ENCODE measurements at places on chromosomes 6 and 20.
A peak's percentile ranks its signal among the peaks of the same experiment; 100 is the strongest.

GRCh38 chr20:43963872-43964791 lies 49.5 kb downstream of the TOX2 start:
- DNase-seq, result peak; percentile 42

- no peak for DNase-seq
These were observed 6.1 kb downstream of the UQCC2 start for GRCh38 chr6:33705268-33705885.

GRCh38 chr20:48335308-48336050 lies 492.3 kb downstream of the PREX1 start:
- DNase-seq, result no peak

GRCh38 chr6:159979136-159979874 lies 10.4 kb downstream of the IGF2R start:
- peak; percentile 74 for DNase-seq

- DNase-seq, result no peak
These were observed 699 bp downstream of the PTPRT start for GRCh38 chr20:43188861-43189553.

DNA sequence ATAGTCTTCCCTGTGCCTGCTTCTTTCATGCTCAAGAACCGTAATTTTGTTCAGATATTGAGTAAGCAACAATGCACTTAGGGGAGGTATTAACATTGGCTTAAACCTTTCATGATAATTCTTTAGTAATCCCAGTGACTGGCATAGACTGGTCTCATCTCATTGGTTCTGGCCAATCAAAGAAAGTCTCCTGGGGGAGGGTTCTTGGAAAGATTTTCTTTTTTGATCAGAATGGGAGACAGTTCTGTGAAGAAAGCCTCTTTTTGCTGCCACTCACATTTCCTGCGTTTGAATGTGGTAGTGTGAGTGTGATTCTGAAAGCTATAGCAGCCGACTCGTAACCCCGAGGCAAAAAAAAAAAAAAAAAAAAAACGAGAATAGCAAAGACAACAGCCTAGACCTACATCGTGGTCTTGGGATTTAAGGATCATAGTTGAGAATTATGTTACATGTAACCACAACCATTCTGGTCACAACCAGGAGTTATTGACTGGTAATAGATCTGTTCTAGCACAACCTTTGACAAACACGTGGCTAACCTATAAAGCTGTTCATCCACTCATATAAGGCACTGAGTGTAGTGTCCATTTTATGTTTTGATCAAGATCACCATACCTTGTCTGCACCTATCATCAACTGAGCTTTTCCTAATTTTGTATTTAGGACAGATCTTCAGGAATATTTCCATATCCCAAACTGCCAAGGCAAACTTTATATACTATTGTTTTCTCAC lies 15.1 kb upstream of the TMEM217 start:
- no peak for DNase-seq

DNA sequence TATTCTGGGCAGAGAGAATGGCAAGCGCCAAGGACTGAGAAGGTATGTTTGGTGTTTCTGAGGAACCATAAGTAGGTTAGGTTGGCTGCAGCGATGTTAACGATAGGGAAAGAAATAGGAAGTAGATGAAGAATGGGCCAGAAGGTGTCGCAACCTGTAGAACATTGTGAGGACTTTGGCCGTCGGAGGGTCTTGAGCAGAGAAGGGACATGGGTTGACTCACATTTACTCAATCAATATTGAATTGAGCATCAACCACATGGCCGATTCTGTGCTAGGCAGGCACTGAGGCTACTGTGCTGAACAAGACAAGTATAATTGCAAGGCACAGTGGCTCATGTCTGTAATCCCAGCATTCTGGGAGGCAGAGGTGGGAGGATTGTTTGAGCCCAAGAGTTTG lies 26.8 kb upstream of the RPN2 start:
- DNase-seq, result no peak

DNA sequence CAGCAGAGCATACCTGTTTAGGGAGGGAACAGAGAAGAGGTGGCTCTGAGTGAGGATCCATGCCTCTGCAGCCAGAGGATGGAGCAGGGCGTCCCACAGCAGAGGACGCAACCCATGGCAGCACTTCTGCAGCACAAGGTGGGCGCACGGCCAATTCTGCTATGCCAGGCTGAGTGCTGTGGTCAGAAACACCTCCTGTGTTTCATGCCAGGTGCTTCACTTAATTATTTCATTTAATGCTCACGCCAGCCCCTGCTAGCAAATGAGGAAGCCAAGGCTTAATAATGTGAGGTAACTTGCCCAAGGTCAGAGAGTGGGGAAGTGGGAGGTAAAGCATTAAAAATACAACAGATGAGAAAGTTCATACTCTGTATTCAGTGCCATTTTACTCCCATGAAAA lies 68.5 kb upstream of the PTGIS start:
- DNase-seq, result no peak

GRCh38 chr20:63124782-63125580 lies 91.0 kb downstream of the YTHDF1 start:
- no peak for DNase-seq

DNA sequence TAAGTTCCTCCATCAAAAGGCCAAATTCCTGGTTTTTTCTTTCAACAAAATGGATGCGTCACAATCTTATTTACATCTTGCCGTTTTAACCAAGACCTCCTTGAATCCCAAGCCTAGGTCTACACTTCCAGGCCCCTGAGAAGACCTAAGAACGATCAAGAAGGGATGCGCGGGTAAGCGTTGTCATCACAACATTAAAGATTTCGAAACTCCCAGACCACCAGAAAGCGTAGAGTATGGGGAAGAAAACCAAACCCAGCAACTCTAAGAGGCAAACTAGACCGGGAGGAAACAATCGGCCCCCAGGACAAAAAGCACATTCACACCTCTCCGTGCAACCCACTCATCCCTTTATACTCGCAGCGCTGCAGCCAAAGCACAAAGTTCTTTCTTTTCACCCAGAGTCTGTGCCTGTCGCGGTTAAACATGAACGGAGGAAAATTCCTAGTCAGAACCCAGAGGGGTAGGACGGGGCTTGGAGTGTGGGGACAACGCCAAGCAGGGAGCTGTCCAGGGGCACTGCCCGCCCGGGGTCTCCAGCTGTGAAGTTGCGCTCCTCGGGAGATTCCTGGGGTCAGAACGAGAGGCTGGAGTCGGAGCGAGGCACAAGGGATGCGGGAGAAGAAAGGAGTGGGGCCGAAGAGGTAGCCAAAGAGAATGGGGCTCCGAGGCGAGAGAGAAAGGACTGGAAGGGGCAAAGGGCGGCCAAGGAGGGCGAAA lies 725 bp downstream of the OSER1 start:
- no peak for DNase-seq

- peak; percentile 67 for DNase-seq
These were observed 45.3 kb upstream of the PRELID3B start for GRCh38 chr20:59087829-59088433.

DNA sequence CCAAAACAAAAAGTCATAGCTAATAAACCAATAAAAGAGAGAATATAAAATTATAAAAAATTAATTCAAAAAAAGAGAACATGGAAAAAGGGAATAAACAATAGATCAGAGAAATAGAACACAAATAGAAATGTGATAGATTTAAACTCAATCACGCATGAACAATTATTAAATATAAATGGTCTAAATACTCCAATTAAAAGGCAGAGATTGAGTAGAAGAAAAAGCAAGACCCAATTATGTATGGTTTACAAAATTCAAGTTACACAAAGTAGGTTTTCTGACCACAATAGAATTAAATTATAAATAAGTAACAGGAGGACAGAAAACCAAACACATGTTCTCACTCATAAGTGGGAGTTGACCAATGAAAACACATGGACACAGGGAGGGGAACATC lies 36.4 kb upstream of the MAN1A1 start:
- no peak for DNase-seq

DNA sequence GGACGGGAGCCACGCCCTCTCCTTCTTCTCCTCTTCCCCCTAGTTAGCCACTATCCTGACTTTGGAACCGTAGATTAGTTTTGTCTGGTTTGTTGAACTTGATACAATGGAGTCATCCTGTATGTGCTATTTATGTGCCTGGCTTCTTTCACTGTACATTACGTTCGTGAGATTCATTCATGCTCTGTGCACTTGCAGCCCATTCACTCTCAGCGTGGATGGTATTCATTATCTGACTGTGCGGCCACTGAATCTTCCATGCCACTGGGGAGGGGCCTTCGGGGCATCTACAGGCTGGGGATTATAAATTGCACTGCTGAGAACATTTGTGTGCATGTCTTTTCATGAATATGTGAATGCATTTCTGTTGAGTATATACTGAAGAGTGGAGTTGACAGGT lies 262.5 kb downstream of the CDH26 start:
- no peak for DNase-seq

DNA sequence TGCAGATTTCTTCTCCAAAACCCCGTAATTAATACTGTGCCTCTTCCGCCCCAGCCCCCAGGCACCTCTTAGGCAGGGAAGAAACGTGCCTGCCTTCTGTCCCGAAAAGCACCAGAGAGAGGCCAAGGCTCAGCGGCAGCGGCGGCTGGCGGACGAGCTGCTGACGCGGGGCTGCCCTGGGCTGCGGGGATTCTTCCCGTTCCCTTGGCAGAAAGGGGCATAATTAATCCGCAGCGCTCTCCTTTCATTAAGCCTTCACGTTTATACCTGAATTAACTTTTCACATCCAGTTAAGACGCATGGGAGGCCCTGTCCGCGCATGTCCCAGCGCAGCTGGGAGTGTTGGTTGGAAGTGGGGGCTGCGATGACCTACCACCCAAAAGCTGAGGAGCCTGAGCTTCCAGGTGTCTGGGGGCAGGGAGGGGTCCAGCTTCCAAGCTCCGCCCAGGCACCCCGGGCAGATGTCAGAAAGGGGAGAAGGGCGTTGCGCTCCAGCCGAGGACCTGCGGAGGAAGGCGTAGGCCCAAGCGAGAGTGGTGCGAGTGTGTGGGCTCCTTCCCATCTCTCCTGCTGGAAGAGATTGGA lies 167.4 kb upstream of the LRFN2 start:
- no peak for DNase-seq

- no peak for DNase-seq
These were observed 81.7 kb upstream of the AFDN start for GRCh38 chr6:167744681-167745669.

GRCh38 chr6:37048851-37049757 lies 43.6 kb downstream of the FGD2 start:
- no peak for DNase-seq

DNA sequence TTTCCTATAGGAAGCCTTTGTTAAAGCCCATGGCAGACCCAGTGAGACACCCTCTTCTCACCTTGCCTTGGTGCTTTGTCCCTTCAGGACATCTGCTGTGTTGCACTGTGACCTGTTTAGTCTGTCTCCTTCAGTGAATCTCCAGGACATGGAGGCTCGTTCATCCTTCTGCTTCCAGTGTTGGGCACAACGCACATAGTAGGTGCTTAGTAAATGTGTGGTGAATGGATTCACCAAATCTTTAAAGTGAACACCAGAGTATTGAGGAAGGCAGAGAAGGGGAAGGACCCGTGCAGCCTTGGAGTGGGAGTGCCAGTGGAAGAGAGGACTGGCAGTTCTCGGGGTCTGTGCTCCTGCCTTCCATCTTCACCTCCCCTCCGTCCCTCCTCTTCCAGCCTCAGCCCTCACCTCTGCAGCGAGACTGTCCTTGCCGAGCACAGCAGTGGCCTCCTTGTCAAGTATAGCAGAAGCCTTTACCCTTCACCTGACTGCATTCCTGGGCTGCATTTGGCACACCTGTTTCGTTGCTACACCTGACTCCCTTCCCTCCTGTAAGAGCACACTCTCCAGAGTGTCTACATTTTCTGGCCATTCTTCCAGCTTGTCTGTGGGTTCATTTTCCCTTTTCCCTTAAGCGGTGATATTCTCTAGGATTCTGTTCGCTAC lies 49.2 kb downstream of the ARID1B start:
- DNase-seq, result no peak

DNA sequence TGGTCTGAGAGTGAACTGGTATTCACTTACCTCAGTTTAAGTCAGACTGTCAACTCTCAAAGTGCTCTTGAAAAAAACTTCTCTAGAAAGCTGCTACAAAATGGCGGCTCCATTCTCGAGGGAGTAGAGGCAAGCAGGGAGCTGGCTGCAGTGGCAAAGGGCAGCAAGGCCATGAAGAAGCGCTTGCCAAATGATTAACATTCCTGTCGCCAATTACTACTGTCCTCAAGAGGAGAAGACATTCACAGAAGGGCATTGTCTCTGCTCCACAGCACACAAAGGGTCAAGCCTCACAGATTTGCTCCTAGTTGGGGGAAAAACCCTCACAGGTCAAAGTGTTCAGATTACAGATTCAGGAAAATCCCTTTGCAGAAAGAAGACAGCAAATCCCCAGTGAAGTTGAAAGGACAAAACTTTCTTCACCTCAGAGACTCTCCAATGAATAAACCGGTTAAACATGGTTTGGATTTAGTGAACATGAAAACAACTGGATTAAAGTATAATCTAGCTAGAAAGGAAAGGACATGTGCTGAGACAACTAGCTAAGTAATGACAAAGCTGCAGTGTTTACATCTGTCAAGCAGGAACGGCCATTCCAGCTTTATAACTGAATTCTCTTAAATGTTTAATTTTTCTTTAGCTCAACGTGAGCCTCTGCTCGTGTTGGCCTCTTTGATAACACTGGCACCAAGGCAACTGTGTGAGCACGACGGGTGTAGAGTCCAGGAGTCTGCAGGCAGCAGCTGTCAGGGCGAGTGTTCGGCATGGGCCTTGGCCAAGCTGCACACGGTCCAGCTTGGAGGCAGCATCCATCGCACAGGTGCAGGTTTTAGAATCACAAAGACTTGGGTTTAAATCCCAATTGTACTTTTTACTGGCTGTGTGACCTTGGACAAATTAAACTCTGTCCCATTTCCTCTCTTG lies 37.6 kb downstream of the NR2E1 start:
- DNase-seq, result no peak

GRCh38 chr6:148928811-148929210 lies 182.0 kb downstream of the UST start:
- no peak for DNase-seq

DNA sequence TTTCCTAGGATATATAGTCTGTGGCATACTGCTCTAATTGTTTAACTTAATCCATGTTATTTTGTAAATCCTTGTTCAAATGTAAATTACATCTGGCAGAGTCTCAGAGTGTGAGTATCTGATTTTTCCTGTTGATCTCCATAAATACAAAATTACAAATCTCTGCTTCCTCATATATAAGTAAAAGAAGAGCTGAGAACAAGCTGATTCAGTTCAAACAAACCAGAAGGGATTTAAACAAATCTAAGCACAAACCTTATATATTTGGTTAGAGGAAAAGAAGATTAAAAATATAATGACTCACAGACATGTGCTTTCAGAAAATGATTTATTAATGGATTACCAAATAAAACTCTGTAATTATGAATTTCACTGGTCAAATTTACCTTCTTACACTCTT lies 37.3 kb downstream of the KIF13A start:
- no peak for DNase-seq

GRCh38 chr6:116047173-116047933 lies 13.3 kb downstream of the FRK start:
- DNase-seq, result no peak

- peak; percentile 83 for DNase-seq
These were observed 2.0 kb downstream of the CEBPB start for GRCh38 chr20:50192364-50193198.

GRCh38 chr6:36862164-36862847 lies 12.3 kb downstream of the PPIL1 start:
- DNase-seq, result no peak
